ENCODE measurements at places on chromosomes 2 and 18.

DNA sequence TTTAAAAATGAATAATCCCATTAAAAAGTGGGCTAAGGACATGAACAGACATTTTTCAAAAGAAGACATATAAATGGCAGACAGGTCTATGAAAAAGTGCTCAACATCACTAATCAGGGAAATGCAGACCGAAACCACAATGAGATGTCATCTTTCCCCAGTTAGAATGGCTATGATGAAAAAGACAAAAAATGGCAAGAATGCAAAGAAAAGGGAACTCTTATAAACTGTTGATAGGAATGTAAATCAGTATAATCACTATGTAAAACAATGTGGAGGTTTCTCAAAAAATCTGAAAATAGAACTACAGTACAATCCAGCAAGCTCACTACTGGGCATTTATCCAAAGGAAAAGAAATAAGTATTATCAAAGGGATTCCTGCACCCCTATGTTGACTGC lies 169.2 kb downstream of the METTL4 start:
- peak; percentile 68 for DNase-seq

DNA sequence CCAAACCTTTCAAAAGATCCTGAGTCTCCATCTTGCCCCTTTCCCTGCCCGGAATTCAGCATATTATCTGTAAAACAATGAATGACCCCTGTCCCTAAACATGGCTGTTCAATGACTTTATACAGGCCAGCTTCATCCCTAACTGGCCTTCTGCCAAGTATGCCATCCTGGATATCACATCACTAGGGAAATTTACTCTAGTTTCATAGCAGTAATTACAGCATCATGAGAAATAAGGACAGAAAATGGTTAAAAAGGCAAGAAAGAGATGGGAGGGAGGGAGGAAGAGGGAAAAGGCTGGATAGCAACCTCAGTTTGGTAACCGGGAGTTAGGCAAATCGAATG lies 4.4 kb downstream of the MBOAT2 start:
- DNase-seq = no peak

DNA sequence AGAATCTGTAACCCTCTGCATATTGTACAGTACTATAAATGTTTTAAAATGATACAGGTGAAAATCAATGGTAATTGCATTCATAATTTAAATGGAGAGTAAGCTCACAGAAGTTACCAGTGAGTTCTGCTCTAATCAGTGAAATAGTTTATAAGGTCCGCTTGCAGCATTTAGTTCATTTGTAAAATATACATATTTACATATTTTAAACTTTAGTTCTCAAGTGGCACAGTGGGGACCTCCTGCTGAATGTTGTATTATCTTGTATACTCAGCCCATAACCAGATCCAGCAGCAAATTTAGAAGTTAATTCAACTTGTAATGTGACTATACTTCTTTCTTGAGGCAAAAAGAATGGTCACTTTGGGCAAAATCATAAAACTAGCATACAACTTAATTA lies 41.7 kb upstream of the TBR1 start:
- no peak for DNase-seq

GRCh38 chr18:21257386-21257785 lies 15.4 kb downstream of the GREB1L start:
- DNase-seq = peak; percentile 22

GRCh38 chr2:231198291-231199173 lies at the start of gene ARMC9:
ARMC9 (plus strand) TSS chr2:231198631; CDS start chr2:231206239, 7,608 bp downstream.
- no peak for DNase-seq

DNA sequence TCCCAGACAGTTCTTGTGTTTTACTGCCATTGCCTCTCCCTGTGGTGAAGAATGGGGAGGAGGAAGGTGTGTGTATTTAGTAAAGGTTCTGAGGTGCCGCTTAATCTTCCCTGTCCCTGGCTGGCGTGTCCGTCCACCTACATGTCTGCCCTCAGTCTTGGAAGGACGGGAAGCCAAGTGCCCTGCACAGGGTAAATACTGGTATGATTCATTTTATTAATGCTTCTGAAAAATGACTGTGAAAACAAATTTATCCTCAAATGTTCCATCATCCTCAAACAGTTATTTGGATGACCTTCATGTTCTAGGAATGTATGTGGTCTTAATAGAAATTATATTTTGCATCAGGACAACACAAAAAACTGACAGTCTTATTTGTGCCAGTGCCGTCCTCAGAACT lies 6.6 kb downstream of the EPAS1 start:
- no peak for DNase-seq

DNA sequence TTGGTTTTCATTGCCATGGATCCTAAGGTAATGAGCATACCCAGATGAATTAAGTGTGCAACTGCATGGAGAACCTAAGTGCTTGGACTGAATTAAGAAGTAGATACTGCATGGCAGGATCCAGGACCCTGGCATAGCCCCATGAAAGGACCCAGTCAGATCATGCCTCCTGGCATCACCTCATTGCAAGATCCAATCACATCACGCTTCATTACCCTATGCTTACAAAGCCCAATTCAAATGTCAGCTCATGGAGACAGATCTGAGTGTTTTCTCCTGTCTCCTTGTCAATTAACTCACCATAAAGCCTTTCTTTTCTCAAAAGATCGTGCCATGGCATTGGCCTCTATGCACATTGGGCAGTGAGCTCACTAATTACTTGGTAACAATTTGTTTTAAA lies 519.8 kb upstream of the ZNF804A start:
- DNase-seq = no peak

- DNase-seq = no peak
These were observed 428.8 kb downstream of the LRATD1 start for GRCh38 chr2:15061268-15061667.

DNA sequence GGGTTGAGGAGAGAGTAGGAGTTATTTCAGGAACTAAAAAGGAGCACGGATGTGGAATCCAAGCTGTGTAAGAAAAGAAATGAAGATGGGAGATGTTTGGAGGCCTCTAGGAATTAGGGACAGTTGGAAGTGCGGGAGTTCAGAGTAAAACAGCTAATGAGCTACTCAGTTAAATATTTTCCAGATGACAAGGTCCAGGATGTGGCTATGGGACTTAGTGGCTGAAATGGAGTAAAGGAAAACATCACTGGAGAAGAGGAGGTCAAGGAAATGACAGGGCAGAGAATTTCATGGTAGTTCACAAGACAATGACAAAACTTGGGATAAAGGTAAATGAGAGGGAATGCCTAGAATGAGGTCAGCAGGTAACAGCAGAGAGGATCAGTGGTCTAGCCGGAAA lies 13.0 kb downstream of the GPR155 start:
- no peak for DNase-seq

GRCh38 chr2:71614976-71615766 lies 161.8 kb downstream of the DYSF start:
- no peak for DNase-seq

- no peak for DNase-seq
These were observed 58.8 kb upstream of the SLC38A11 start for GRCh38 chr2:165013944-165014619.

DNA sequence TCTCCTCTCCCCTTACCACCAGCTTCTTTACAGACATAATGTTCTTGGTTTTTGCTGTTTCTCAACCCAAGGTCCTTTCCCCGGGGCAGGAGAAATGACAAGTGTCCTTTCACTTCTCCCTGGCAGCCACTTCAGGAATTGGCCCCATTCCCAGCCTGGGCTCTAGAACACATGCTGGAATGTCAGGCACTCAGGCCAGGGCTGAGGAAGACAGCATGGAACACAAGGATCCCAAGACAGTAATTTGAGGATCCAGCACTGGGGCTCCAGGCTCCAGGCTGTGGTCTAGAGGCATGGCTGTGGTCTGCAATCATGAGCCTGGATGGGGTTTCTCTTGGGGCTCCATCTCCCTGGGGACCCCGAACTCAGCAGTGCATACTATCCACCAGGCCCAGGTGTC lies 201.4 kb downstream of the CELF4 start:
- no peak for DNase-seq

DNA sequence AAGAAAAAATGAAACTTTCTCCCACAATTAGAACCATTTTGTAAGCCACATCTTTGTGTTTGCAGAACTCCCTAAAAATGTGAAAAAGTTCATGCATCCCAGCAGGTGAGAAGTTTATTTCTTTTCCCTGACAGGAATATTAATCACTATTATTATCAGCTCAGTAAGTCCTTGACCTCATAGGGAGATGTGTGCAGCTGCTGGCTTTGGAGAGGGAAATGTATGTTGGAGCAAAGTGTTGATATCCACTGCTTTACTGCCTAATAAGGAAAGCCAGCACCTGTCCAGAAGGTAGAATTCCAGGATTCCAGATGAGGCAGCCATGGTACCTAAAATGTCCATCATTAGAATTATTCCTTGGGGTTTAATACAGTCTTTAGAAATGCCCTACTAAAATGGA lies 35.8 kb upstream of the CCNT2 start:
- no peak for DNase-seq

DNA sequence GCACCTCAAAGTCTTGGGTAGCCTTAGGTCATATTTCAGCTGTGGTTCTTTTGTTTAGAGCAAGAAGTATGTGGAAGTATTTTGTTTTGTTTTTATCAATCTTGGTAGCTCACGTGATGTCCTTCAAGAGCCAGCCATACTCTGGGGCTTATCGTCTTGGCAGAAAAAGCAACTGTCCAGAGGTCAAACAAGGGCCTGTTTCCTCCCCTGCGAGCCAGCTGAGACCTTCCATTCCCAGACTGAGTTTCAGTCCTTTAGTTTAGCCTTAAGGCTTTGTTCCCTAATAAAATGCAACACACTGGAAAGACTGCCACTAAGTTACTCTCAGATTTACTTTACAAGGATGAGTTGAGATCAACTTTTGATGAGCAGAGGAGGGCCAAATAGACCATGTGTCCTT lies 63.5 kb downstream of the TXNL1 start:
- no peak for DNase-seq

GRCh38 chr2:167869200-167869599 lies 378.2 kb downstream of the STK39 start:
- no peak for DNase-seq

- DNase-seq = no peak
These were observed 144.1 kb downstream of the NDUFA10 start for GRCh38 chr2:239881031-239881471.

DNA sequence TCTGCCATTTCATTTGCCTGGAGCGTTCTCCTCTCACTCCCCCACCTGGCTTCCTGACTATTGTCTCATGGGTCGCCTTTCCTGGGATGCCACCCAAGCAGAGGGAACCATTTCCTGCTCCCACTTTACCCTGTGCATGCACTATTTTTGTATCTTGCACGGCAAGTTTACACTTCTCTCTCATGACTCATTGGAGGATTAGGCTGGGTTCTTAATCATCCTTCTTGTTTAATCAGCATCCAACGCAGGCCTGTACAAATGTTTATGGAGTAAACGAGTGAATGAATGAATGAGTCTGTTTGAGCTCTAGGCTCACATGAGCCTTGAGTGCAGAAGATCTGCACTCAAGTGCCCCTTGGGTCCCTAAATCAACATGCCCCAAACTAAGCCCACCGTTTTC lies 3.8 kb upstream of the ARHGAP25 start:
- DNase-seq = peak; percentile 35

DNA sequence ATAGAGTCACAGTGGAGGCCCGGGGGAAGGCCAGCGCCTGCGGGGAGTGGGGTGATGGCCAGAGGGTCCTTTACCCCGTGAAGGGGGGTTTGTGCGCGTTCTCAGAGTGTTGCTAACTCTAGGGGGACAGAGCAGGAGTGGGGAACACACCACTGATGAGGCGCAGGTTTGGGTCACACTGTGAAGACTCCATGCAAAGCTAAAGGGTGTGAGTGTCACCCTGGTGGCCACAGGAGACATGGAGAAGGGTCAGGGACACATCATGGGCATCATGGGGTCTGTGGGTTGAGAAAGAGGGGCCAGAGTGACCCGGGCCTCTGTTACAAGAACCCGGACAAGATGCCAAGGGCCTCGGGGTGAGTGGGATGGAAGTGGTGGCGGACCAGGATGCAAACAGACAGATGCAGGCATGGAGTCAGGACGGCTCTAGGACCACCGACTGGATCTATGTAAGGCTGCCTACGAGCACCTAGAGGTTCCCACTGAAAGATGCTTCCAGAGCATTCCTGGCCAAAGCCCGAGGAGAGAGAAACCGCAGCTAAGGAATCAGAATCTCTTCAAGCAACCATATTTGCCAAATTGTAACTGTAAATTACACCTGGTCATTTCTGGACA lies 84.3 kb downstream of the PXDN start:
- no peak for DNase-seq

- DNase-seq = no peak
These were observed 93.6 kb downstream of the FTCDNL1 start for GRCh38 chr2:199757233-199757870.

DNA sequence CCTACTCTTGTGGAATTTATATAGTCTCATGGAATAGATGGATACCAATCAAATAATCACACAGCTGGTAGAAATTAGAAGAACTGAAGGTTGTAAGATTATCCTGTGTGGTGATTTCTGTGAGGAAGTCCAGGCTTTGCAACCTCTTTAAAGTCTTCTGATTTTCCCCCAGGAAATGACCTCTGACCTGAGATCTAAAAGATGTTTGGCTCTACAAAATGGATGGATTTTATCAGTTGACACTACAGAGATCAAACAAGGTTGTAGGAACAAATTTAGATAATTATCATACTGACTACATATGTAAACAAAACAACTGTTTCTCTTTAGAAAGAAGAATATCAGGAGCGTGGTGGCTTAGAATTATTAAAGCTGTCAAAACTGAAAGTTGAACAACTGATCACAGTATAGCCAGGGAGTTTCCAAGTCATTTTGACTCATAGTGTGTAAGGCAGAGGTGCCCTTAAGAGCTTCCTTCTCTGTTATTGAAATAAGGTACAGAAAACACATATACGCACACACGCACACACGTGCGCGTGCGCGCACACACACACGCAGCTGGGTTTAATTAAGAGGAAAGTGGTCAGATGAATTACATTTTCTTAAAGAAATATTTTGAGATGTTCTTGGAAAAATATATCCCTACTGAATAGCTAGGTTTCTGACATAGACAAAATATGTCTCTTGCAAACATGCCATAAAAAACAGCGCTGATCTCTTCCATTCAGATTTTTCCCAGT lies 35.5 kb upstream of the PELI1 start:
- DNase-seq = no peak

DNA sequence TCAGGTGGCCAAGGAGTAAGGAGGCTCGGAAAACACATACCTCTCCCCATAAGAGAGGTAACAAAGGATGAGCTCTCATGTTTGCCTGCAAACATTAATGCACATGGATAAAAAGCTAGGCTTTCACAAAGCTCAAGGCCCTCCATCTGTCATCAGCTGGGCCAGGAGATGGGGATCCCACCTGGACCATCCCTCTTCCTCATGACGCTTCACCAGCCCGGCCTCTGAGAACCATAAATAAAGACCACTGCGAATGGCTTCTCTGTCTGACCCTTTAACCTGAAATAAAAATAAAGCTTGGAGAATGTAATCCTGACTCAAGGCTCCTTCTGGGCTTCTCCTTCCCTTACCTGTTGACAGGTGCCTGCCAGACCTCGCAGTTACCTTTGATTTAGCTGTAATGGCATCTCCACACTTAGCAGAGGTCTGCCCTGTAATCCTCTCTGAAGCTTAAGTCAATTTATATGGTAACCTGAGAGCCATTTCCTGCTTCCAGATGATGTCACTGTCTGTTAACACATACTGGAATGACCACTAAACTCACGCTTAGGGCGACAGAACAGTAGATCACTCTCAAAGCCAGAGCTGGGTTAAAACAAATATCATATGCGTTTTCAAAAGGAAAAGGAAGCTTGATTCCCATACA lies 29.3 kb upstream of the FOXI3 start:
- no peak for DNase-seq

GRCh38 chr2:68319398-68320117 lies at the start of gene CNRIP1:
CNRIP1 (minus strand) TSS chr2:68319949; CDS start chr2:68319400, 549 bp downstream.
- peak; percentile 18 for DNase-seq

Data from non-pigmented ciliary epithelial cell (primary cell).